ENCODE measurements at places on chromosomes 2 and 18.

DNA sequence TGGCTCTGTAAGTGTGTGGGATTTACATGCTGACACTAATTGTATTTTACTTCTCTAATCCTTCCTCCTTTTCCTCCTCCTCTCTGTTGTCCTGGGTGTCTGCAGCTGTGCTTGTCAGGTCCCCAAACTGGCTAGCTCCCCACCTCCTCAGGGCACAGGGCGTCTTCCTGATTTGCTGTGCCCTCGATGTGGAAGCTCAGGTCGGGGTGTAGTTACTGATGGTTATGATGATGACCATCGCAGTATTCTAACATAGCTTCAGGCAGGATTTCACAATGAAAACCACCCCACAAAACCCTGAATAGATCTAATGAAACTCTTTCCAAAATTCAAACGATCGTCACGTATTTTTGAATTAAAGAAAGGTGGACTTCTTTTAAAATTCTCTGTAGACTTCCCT lies 428.4 kb downstream of the TGIF1 start:
- no peak for DNase-seq

DNA sequence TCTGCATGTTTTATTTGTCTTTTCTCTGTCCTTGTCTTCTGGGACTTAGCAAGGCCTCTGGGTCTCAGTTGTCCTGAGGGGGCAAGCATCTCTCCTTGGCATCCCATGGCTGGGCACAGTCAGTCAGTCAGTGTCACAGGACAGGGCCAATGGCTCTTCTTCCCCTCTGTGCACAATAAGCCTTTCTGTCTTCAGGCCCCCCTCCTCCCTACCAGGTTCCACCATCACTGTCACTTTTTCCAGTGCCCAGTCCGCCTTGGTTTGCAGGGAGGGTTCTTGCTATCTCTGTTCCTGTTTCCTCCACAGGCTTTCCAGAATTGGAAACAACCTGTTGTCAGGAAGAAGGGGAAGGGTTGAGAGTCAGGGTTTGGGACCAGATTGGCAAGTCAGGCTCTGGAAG lies 1.7 kb upstream of the VAMP5 start:
- DNase-seq, result no peak

- DNase-seq, result no peak
Measured at GRCh38 chr2:207771421-207771820, 1.7 kb upstream of the FZD5 start.

GRCh38 chr2:220491670-220492069 lies 864.2 kb downstream of the SLC4A3 start:
- no peak for DNase-seq

DNA sequence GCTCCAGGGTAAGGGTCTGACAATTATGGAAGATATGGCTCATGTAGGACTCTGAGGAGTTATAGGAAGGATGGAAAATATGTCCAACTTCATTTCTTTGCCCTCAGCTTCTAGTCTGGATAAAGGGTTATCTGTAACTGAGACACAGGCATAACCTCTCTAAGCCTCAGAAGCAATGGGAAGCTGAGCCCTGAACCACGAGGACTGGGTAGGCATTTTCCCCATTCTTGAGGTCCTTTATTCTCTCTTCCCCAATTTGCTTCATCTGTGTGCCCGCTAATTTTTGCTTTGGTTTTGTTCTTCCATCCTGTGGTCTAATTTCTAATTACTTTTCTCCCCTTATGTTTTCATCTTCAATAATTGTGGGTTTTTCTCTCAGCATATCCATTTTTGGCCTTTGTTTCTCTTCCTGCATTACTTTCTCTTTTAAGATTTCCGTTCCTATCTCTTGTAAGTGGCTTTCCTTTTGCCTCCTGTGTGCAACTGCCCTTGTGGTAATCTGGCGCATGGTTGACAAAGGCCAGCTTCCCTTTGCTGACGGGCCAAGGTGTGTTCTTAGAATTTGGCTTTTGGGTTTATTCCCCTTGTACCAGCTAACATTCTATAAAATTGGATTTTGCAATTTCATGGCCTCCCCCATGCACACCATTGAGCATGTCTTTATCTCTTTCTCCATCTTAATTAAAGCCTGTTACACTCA lies 343.8 kb downstream of the TXNL1 start:
- DNase-seq, result no peak

GRCh38 chr2:61179701-61180639 lies 18.0 kb downstream of the C2orf74 start:
- DNase-seq, result peak; percentile 90

- DNase-seq, result no peak
Measured at GRCh38 chr2:232714969-232715368, 17.8 kb downstream of the GIGYF2 start.

DNA sequence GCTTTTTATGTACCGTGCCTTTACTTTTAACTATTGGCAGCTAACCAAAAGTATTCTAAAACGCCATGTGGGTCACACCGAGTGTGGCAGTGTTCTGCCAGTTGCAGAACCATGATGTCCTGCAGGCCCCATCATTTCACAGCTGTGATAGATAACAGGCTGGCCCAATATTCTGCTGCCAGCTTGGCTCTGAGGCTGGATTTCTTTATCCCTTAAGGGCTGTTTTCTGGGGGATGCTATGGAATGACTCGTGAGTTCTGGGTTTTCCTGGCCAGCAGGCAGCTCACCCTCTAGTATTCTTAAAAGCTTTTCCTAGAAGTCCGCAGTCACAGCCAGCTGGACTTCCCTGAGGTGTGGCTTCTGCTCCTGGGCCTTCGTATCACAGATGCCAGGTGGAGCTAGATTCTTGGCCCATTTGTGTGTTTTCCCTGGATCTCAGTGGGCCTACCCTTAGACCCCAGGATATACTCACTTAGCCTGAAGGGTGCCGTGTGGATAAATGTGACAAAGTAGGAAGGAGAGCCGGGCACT lies 41.0 kb downstream of the FHOD3 start:
- DNase-seq, result no peak

DNA sequence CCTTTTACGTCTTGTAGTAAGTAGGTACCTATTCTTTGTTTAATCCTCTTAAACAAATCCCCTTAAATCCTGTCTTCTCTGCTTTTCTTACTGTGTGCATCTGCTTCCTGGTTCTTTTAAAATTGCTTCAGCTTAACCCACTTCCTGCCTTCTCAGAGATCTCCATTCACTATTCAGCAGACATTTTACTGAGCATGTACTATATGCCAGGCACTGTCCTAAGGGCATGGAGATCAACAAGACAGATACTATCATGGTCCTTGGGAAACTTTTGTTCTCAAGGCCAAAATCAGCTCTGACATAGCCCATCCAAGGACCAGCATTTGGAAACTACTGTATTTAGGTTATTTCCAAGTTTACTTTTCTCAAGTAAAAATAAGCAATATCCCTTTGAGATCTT lies 227.5 kb downstream of the TPGS2 start:
- DNase-seq, result no peak

DNA sequence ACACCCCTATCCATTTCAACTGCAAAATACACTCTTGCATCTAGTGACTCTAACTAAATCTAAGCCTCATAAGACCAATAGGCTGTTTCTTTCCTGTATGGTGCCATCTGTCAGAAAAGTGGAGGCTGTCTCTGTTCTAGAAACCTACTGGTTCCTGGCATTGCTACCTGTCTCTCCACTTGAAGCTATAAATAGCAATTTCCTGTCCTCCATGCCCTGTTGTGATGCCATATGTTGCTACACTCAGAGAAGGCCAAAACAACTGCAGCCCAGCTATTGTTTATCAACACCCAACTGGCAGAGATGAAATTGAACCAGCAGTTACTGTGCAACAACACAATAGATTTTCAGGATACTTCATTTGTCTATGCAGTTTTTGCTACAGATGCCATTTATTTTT lies 1355.1 kb upstream of the SLC39A10 start:
- DNase-seq, result no peak

- no peak for DNase-seq
Measured at GRCh38 chr2:59761966-59762365, 791.5 kb downstream of the BCL11A start.

- no peak for DNase-seq
Measured at GRCh38 chr2:151071382-151071781, 190.3 kb downstream of the RBM43 start.

DNA sequence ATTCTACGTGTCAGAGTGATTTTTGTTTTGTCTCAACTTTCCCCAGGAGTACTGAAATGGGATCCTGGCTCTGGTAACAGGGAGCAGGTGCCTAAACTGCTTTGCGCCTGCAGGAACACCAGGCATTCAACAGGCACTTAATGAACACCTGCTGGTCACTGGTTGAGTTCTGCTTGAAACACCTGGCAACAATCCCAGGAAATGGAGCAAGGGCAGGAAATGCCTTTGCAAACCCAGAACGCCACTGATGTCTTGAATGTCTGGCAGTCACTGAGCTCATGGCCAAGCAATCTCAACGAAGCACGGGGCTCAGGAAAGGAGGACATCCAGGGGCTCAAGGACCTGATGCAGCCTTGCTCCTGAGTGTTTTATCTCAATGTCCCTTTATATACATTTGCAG lies 360.0 kb upstream of the RAB6C start:
- no peak for DNase-seq

- DNase-seq, result peak; percentile 70
Measured at GRCh38 chr2:128280158-128280871, 38.4 kb downstream of the HS6ST1 start.

DNA sequence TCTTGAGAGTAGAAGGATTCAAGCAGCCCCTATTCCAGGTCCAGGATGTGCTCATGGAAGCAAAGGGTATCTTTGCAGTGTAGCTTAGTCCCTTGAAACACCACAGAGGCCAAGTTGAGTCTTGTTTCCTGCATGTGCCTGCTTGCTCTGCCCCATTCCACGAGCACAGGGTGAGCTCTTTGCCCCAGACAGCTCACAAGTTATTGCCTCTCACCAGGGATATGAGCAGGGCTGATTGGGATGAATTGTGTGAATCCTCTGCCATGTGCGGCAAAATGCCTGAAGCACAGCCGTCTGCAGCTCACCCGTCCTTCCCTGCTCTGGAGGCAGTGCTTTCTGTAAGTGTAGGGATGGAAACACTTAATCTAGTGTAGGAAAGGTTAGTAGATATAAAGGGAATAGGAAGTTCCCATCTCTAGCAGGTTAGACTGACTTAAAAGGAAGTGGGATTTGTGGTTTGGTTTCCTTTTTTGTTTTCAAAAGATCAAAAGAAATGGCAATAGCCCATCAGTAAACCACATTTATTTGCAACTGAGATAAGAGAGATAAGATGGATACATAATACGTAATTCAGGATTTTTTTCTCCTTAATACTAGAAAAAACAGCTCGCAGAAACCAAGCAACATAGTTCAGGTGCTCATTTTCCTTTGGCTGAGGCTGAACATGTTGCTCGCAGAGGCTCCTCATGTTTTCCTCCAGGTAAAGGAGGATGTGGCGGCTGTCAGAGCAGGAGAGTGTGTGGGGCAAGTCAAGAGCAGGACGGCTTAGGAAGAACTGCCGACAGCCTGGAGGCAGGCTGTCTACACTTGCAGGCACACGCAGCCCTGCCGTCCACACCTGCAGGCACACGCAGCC lies 41.4 kb downstream of the TMEM182 start:
- no peak for DNase-seq

DNA sequence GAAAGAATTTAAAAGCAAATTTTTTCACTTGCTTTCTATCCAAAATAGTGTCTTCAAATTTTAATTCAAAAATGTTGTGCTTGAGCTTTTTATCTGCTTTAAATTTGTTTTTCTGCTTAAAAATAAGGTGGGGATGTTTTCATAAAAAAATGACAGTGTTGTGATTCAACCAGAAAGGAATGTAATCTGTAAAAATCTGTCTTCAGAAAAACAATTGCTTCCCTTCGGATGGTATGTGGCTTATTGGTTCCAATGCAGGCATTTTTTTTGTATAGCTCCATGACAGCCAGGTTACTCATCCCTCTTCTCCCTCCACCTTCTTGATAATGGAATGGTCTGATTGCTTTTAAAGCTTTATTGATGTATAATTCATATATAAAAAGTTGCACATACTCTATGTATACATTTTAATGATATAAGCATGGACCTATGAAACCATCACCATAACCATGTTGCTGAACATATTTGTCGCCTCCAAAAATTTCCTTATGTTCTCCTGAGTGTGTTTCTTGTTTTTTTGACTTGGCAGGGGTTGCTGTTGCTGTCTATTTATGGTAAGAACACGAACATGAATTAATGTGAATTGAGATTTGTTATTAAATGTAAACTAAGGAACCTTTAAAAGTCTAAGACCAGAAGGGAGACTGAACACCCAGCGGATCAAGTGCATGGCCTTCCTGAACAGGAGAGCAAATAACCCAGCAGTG lies 363.7 kb upstream of the SPHKAP start:
- DNase-seq, result no peak

DNA sequence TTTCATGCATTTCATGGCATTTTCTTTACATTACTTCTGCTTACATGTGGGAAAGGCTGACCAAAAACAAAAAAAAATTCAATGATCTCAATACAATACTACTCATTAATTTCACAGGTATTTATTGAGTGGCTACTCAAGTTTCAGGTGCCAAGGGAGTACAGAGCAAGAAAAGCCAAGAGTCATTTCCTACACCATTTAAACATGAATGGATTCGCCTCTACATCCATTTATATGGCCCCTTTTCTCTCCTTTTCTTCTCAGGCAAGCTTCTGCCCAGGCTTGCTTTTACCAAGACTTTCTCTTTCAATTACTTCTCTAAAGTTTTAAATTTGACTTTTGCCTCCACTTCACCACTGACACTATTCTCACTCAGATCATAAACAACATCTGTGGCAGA lies 1603.1 kb upstream of the CELF4 start:
- no peak for DNase-seq

- DNase-seq, result no peak
Measured at GRCh38 chr2:46345775-46346174, 48.6 kb downstream of the EPAS1 start.

- no peak for DNase-seq
Measured at GRCh38 chr2:67041051-67041450, 356.1 kb upstream of the ETAA1 start.

DNA sequence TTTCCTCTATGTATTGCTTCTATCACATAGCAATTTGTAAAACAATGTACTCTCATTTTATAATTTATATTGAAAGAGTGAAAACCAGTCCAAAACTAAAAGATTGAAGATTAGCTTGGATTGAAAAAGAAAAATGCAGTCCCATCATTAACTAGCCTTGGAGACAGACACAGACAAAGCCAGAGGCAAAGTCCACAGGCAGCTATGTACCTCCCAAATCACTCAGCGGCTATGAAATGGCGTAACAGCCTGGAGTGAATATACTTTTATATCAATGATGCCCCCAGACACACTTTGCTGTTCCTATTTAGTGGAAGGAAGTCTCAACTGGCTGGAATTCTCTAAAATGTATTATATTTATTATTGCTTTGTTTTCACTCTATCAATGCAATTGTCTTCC lies 33.6 kb upstream of the DOK6 start:
- no peak for DNase-seq

GRCh38 chr18:76506395-76506794 lies 11.4 kb upstream of the ZNF516 start:
- DNase-seq, result no peak

DNA sequence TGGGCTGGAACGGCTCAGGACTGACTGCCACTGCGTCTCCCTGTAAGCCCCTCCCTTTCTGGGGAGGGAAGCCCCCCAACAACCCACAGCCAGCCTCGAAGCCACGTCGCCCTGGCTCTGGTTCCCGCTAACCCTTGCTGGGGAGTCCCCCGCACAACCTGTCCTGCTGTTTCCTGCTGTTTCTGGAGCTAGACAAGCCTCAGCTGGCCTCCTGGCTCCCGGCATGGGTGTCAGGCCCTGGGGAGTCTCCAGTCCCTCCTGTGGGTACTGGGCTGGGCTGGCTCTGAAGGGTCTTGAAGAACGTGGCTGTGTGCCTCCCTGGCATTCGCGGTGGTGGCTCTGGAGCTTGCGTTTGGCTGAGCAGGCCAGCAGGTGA lies 20.9 kb downstream of the NFATC1 start:
- no peak for DNase-seq

GRCh38 chr2:99777656-99778290 lies 288.0 kb upstream of the REV1 start:
- no peak for DNase-seq

- DNase-seq, result no peak
Measured at GRCh38 chr2:203682688-203683130, 23.7 kb upstream of the CD28 start.

All from aorta (tissue), 5 donors.